ENCODE measurements at places on chromosomes 1 and 21.

- DNase-seq = no peak
Measured at GRCh38 chr21:17051054-17051453, 461.8 kb upstream of the CXADR start.

DNA sequence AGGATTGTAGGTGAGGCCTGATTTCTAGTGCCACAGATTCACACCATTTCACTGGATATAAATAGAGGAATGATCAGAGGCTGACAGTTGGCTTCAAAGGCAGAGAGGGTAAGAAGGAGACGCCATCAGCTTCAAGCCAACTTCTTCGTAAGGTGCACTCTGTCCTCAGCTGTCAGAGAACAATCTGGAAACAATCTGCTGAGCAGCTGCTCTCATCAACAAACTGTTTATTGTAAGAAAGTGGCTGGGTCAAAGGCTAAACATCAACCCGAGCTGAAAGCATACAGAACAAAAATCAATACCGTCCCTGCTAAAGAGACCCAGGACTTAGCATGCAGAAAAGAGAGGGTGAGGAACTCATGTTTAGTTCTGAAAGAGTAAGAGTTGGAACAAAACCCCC, 48.2 kb downstream of the HLCS start:
- DNase-seq = no peak

GRCh38 chr1:31145648-31146047, 80.1 kb upstream of the PUM1 start:
- no peak for DNase-seq

DNA sequence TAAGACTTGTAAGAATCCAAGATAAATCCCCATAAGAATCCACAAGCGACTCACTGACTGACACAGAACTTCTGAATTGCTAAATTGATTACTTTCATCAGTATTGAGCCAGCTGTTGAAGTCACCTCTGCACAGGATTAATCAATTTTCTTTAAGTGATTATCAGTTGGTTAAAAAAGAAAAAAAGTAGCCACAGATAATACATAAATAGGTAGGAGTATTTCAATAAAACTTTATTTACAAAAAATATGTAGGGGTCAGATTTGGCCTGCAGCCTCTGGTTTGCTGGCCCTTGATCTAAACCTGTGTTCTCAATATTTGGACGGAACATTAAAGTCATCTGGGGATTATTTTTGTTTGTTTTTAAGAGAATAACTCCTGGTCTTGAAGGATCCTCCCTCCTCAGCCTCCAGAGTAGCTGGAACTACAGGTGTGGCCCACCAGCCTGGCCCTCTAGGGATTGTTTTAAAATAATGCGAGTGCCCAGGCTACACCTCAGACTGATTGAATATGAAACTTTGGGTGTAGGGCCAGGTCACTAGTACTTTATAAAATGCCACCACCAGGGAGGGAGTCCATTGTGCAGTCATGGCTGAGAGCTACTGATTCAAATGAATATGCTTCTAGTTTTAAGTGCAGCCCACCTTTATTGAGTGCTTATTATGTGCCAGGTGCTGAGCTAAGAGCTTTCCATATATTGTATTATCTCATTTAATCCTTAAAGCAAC, 6.8 kb upstream of the TMEM183A start:
- no peak for DNase-seq

DNA sequence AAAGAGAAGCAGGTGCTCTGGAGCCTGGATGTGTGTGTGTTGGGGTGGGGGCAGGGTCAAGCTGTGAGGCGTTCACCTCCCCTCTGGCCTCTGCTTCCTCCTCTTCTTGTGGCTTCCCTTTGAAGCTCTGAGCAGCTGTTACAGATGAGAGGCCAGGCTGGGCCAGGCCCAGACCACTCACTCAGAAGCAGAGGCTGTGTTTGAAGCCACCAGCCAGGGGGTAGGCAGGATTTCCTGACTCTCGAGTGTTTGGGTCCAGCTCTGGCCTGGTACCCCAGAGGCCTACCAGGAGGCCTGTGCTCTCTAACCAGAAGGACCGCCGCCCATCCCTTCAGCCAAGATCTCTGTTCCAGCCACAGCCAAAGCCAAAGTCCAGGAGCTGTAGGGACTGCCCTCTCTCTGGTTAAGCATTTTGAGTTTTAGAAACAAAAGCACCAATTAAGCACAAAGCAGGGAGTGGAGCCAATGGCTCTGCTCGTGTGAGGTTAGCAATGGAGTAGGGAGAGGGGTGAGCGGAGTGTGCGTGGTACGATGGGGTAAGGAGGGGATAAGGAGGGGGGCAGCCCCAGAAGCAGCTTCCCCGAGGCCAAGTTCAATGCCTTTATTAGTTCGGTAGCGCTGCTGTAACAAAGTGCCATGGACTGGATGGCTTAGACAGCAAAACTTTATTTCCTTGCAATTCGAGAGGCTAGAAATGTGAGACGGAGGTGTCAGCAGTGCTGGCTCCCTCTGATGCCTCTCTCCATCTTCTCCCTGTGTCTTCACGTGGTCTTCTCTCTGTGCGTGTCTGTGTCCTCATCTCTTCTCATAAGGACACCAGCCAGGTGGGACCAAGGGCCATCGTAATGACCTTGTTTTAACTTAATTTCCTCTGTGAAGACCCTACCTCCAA, 20.5 kb downstream of the RCSD1 start:
- DNase-seq = no peak

- DNase-seq = no peak
Measured at GRCh38 chr21:39373634-39374033, 24.7 kb upstream of the HMGN1 start.

DNA sequence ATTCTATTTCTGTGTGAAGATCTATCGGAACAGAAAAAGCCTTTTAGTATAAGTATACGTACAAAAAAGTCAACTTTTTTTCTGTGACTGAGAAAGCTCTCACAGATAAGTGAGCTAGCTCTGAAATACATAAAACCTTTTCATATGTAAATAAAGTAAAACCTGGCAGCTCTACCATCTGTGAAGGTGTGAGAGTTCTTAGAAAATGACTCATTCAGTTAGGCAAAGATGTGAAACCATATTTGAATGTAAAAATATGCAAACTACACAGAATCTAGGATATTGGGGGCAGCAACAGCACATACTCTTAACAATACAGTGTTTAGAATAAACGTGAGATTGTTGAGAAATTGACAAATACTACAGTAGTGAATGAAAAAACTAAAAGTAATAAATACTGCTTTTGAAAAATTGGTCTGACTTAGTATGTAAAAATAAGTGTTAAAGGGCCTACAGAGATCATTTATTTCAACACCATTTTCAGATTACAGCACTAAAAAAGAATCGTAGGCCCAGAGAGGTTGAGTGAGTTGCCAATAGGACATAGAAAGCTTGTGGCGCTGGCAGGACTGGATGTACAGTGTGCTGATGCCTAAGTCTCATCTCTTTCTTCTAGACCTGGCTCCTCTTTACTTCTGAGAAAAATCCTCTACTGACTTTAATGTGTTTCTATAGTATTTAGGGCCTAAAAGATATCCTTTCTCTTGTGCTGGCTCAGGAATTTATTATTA, 19.8 kb downstream of the ATP6V1G3 start:
- DNase-seq = no peak
